ENCODE measurements at places on chromosomes 12 and 14. TPM values are rescaled to one million over a fixed set of nuclear protein-coding genes. Genes with fewer than 3 reads are reported as not detected.
A peak's percentile ranks its signal among the peaks of the same experiment; 100 is the strongest.

DNA sequence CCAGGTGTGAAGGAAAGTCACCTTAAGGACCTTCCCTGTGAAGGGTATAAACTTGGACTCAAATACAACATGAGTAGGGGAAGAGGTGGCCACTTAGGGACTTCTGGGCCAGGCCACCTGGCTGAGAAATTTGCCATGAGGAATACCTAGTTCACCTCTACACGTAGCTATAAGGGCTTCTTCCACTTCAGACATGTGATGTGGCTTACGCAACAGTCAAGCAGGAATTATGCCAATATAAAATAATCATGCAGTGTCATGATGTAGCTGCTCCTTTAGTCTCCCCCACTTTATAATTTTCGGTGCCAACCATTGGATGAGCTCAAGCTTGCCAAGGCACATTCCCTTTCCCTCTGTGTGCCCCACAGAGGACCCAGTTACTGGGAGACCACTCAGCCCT lies 166.6 kb upstream of the BCL2L14 start:
- DNase-seq = no peak

DNA sequence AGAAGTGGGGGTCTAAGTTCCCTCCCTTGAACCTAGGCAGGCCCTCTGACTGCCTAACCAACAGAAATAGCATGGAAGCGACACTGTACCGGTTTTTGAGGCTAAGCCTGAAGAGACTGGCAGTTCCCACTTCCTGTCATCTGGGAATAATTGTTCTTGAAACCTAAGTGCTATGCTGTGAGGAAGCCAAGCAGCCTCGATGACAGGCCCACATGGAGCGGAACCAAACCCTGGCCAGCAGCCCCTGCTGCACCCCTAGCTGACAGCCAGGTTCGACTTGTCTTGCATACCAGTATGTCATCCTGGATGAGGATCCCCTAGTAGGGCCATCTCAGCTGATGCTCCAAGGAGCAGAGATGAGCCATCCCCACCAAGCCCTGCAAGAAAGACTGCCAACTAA lies 6.4 kb upstream of the GPR68 start:
- DNase-seq = no peak

- no peak for DNase-seq
Observed at GRCh38 chr12:108985750-108986149, 35.1 kb downstream of the SVOP start.

The MYRFL gene
- total RNA-seq = under 0.01 TPM

DNA sequence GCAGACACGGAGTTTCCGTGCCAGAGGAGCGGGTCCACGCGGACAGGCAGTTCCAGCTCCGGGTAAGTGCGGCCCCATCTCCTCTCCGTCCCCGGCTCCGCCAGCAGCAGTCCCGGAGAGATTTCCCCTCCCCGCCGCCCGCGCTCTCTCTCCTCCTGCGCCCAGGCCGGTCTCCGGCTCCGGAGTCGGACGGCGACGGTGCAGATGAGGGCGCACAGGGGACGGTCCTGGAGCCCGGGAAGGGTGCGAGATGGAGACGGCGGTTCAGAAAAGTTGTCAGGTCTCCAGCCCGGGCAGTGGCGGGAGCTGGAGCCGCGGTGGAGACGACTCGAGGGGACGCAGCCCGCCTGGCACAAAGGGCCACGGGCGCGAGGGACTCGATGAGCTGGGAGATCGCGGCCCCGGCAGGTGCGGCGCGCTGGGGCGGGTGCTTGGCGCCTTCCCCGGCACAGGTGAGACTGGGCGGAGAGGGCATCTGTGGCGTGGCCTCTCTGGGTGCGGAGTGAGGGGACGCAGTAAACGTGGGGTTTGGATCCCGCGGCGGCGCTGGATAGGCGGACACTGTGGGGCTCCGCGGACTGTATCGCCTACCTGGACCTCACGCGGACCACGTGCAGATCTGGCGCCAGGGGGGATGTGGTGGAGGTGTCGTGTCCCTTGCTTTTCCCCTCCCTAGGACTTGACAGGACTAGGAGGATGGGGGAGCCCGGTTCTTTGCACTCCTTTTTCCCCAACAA lies 1540.3 kb upstream of the TMEM132C start:
- DNase-seq = no peak

GRCh38 chr14:60815371-60815770 lies 80.8 kb downstream of the MNAT1 start:
- DNase-seq = no peak

GRCh38 chr14:99733540-99734405 lies 49.7 kb downstream of the CYP46A1 start:
- DNase-seq = peak; percentile 90

DNA sequence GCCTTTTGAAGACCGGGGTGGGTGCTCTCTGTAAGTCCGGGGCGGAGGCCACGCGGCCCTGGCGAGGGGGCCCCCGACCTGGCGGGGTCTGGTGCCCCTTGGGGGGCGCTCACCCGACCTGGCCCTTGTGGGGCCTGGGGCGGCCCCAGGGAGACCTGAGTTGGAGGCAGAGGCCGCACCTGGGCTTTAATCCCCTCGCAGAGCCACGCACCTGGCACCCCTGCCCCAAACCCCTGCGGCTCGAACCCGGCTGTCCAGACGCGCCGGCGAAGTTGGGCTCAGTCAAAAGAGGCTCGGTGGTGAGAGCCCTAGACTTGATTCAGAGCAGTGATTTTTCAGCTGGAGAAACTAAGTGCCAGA lies 267 bp downstream of the CFAP251 start:
- no peak for DNase-seq

- DNase-seq = no peak
Observed at GRCh38 chr14:101088714-101089113, 185.2 kb upstream of the RTL1 start.

GRCh38 chr12:90515199-90516175 lies 439.5 kb downstream of the CCER1 start:
- no peak for DNase-seq

GRCh38 chr14:68788996-68789820 lies 3.7 kb downstream of the ZFP36L1 start:
- DNase-seq = peak; percentile 86

The HSPB8 gene
- 1.4 TPM for total RNA-seq

DNA sequence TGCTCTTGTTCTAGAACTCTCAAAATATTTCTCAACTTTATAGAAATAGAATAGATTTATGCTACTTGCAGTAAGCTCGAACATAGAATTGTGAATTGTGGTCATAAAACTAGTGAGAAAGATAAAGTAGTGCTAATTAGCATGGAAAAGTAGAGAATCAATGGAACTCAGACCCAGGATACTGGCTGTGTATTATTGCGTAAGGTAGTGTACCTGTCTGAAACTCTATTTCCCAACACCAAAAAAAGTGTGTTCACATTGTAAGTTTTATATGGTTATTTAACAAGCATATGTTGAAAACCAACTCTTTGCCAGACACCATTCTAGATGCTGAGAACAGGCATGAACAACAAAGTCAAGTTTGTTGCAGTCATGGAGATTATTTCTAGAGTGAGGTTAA lies 720.5 kb upstream of the ATXN7L3B start:
- no peak for DNase-seq

DNA sequence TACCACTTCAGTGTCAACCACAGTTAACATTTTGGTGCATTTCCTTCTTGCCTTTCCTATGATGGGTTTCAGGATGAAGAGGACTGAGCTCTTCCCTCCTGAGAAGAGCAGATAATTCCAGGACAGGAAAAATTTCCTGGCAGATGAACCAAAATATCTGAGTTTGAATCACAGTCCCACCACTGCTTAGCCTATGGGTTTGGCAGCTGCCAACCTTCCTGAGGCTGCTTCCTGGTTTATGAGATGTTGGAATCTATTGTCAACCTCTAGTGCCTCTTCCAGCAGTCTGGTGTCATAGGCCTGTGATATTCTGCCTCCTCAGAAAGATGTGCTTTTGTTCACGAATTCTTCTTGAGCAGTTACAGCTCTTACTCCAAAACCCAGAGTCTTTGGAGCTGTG lies 197.4 kb upstream of the FRMD6 start:
- DNase-seq = peak; percentile 51

DNA sequence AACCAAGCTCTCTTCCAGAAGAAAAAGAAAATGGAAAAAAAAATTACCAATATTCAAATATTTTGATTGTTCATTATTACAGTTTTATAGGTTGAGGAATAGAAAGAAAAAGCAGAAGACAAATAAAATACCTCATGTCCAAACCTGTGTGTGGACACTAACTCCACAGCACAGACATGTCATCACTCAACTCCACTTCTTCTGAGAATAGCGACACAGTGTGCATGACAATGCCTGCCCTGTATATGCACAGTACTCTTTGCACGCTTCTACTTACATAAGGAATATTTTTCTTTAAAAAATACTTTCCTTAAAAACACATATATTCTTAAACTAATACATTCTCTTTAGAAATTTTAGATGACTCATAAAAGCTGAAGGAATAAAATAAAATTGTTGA lies 81.1 kb downstream of the HMGA2 start:
- DNase-seq = no peak

GRCh38 chr12:4628406-4628805 lies 20.4 kb downstream of the AKAP3 start:
- no peak for DNase-seq

The KRT3 gene
- not detected for total RNA-seq

The ARMH4 gene
- total RNA-seq = 1.8 TPM

The RSRC2 gene
- total RNA-seq = 19.6 TPM

- DNase-seq = no peak
Observed at GRCh38 chr14:37118673-37119366, 53.6 kb downstream of the SLC25A21 start.

- DNase-seq = no peak
Observed at GRCh38 chr14:34824826-34825225, 50.3 kb downstream of the BAZ1A start.

The ITGA7 gene
- total RNA-seq = 0.20 TPM

DNA sequence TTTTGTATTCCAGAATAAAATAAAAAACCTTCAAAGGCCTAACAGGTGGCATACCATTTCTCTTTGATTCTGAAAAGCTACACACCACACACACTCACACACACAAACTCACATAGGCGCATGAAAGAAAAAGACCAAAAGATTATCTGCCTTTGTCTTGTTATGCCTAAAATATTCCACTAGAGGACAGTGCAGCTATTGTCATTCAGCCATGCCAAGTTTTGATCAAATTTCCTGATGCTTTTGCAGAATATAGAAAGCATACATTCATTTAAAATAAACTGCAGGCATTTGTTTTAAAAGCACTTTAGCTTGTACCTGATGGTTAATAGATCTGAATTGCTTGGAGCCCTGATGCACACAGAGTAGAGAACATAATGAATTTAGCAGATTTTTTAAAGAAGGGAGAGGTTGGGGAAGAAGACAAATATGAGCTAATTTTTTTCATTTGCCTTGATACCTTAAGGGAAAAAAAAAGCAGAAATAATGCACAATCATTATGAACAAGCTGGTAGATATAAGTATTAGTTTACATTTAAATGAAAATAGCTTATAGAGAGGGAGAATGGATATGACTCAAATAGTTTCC lies 1766.9 kb upstream of the SEL1L start:
- peak; percentile 40 for DNase-seq

GRCh38 chr14:102691763-102692162 lies 85.5 kb upstream of the TRAF3 start:
- no peak for DNase-seq

DNA sequence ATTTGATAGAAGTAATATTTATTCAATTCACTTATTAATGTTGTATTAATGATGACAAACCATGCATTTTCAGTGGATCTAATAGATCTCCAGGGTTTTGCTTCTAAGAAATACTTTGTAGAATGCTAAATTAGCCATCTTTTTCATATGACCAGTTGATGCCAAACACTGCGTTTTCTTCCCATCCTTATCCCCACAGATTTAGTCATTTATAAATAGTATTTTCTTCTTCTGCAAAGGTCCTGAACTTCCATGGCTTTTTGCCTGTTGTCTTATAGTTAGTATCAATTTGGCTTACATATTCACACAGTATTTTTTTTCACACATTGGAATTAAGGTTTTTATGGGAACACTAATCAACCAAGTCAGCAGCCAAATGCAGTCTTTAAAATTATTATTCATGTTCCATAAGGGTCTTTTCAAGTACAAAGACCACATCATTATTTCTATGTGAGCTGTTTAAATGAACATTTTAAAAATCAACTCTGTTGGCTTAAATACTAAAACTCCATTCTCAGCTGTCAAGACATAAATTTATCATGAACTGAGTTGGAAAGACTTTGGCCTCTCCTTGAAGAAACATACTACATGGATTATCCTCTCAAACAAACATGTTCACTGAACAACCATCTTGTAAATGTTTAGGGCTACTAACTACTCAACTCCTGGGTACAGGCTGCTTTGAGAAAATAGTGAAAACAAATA lies 1278.4 kb upstream of the FLRT2 start:
- DNase-seq = no peak

The DEPDC4 gene
- 0.20 TPM for total RNA-seq

The FLRT2 gene
- 139 TPM for total RNA-seq

GRCh38 chr12:132604151-132604618 lies 6.2 kb downstream of the LRCOL1 start:
- peak; percentile 88 for DNase-seq

- DNase-seq = no peak
Observed at GRCh38 chr12:9749640-9750039, 11.1 kb downstream of the CD69 start.

Measured in lung microvascular endothelial cell (primary cell).